Activated naive CD4-positive, alpha-beta T cell treated with anti-CD3 and anti-CD28 coated beads, Interleukin-2, amount 10 ng/mL, durations not matched to agents 5 hours and 36 hours (primary cell): ENCODE measurements at places on chromosomes 7 and 10. TPM values are rescaled to one million over a fixed set of nuclear protein-coding genes. Genes with fewer than 3 reads are reported as not detected.

Gene PRKCQ
- 66.1 TPM for total RNA-seq

Gene PTF1A
- total RNA-seq = not detected

Gene NPTX2
- not detected for total RNA-seq

Gene INMT
- total RNA-seq = 1.4 TPM

Gene CPN1
- total RNA-seq = not detected

Gene TMEM130
- total RNA-seq = not detected

Gene NCF1
- 4.2 TPM for total RNA-seq

Gene GIMAP2
- 117 TPM for total RNA-seq

Gene ODAD2
- not detected for total RNA-seq

Gene PLXDC2
- not detected for total RNA-seq

Gene LRRD1
- total RNA-seq = not detected

Gene VSTM2A
- not detected for total RNA-seq

Gene JCAD
- 0.43 TPM for total RNA-seq

Gene PANK1
- 4.0 TPM for total RNA-seq

Gene DENND2A
- total RNA-seq = not detected

Gene CD36
- not detected for total RNA-seq

Gene LRGUK
- 0.19 TPM for total RNA-seq
